ENCODE measurements at places on chromosomes 3 and 15.

GRCh38 chr15:48695088-48695826, 49.7 kb upstream of the FBN1 start:
- DNase-seq = no peak

DNA sequence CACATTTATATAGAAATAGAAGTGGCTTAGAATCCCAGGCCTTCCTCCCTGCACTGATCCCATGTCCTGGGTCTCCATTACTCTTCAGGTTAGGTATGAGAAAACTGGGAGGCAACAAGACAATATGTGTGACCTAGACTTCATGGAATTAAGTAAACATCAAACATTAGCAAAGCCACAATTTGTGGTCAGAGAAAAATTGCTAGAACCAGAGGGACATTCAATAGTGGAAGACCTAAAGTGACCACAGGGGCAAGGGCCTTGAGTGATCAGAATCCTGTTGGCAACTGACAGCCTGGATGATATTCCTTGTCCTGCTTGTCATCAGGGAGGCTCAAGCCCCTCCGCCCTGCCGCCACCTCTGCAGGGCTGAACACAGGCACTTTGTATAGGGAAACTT, 322.8 kb upstream of the CTNNB1 start:
- DNase-seq = no peak

DNA sequence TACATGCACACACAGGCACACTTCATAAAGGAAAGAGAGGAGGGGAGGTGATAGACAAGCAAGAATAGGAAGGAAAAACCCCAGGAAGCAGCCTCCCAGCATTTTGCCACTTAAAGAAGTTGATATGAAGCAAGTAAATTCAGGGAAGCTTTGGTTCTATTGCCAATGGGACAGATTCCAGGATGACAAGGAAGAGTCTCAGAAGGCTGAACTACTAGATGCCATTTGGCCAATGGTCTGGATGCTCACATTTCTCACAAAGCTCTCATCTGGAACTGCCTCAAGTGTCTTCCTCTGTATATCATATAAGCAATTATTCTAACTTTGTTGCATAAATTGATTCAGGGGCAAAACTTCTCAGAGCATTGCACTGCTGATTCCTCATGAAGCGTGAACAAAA, 78.8 kb upstream of the STRIT1 start:
- DNase-seq = no peak

- DNase-seq = no peak
Observed at GRCh38 chr15:73996267-73996666, 1.8 kb downstream of the PML start.

GRCh38 chr15:62165104-62165792, at the start of gene C2CD4B:
Gene C2CD4B, minus strand, starts transcription at chr15:62165285. Its CDS starts 301 bp downstream, at chr15:62164984.
- no peak for DNase-seq

DNA sequence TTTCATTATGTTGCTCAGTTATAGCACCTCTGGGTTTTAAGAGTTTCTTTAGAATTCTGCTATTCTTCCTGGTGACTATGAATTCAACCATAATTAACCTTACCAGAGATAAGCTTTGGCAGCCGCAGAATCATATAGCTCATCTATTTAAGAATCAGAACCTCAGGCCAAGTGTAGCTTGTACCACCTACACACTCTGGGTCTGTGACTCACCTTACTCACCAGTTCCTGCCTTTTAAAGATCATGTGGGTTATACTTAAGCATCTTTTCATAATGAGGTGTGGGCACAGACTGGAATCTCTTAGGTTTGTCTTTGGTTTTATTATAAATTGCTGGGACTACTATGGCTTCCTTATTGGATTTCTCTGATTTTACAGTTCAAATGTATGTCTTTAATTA, 21.9 kb downstream of the CDV3 start:
- no peak for DNase-seq

GRCh38 chr15:29686445-29687203, 135.6 kb downstream of the TJP1 start:
- DNase-seq = no peak

- DNase-seq = no peak
Observed at GRCh38 chr15:76059320-76060117, at the start of gene TMEM266. Gene TMEM266, plus strand, starts transcription at chr15:76059985. Its CDS starts 74,279 bp downstream, at chr15:76134264.

GRCh38 chr15:98123297-98123696, 162.8 kb downstream of the ARRDC4 start:
- no peak for DNase-seq

GRCh38 chr15:63752075-63752684, 81.6 kb downstream of the HERC1 start:
- DNase-seq = no peak

GRCh38 chr3:72505539-72506405, 342.5 kb downstream of the SHQ1 start:
- DNase-seq = no peak

DNA sequence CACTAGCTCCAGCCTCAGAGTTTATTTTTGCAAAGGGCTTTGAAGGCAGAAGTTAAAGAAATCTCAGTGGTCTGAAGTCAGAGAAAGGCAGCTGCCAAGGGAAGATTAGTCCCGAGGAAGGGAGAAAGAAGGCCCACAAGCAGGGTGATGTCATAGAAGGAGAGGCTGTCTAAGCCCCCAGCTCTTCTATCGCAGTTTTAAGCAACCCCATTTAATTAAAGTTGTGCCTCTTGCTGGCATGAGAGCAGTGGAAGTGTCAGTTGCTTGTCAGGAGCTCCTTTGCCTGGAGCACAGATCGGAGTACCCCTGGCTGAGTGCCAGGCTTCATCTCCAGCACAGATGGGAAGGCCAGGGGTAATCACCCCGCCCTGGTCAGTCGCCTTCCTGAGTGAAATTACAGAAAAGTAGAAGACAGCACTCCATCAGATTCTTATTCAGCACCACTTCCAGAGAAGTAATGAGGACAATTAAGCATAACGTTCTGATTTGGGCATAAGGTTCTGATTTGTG, 530.7 kb downstream of the EPHB1 start:
- no peak for DNase-seq

DNA sequence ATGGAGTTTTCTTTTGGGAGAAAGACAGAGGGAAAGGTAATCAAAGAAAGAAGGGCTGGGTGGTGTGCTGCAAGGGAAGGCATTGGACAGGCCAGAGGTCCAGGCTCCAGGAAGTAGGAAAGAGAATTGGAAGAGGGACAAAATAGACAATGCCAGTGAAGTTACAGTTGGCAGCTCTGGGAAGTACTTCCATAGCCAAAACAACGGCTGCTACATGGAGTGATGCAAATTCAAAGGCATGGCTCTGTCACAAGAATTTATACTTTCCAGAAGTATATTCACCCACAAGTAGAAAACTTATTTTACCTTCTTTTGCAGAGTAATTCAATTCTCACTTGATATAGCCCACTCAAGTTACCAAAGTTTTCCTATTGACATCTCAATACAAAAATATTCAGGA, 191.5 kb downstream of the TNIK start:
- no peak for DNase-seq

DNA sequence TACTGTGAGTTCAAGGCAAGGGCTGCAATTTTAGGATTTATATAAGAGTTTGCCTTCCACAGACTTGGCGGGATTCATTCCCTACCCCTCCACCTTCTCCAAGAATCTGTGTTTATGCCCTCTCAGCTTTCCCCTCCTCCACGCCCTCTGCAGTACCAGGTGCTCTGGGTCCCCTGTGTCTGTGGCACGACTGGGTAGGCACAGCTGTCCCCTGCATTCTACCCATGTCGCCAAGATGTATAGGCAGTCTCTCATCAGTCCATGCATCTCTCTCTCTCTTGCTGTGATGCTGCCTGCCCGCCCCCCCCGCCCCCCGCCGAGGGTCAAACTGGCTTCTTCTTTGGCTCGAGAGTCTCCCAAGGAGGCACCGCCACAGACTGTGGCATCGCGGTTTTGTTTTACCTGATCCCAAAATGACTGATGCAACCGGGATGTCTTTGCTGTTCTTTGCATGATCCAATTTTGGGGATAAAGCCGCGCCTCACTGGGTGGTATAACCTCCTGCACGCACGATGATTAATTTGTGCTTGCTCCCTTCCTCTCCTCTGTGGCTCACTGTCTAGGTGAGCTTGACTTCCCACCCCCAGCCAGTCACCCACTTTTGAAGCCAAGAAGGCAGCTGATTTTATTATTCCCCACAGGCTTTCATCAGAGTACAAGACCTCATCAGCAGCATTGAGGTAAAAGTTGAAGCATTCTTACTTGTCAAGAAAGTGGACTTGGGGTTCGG, 43.7 kb downstream of the EFCAB12 start:
- DNase-seq = no peak

- DNase-seq = no peak
Observed at GRCh38 chr3:149541091-149541491, 66.6 kb downstream of the TM4SF4 start.

GRCh38 chr15:72907733-72908132, 124.2 kb upstream of the ADPGK start:
- no peak for DNase-seq

- no peak for DNase-seq
Observed at GRCh38 chr3:197734667-197735318, 1.9 kb downstream of the RUBCN start.

DNA sequence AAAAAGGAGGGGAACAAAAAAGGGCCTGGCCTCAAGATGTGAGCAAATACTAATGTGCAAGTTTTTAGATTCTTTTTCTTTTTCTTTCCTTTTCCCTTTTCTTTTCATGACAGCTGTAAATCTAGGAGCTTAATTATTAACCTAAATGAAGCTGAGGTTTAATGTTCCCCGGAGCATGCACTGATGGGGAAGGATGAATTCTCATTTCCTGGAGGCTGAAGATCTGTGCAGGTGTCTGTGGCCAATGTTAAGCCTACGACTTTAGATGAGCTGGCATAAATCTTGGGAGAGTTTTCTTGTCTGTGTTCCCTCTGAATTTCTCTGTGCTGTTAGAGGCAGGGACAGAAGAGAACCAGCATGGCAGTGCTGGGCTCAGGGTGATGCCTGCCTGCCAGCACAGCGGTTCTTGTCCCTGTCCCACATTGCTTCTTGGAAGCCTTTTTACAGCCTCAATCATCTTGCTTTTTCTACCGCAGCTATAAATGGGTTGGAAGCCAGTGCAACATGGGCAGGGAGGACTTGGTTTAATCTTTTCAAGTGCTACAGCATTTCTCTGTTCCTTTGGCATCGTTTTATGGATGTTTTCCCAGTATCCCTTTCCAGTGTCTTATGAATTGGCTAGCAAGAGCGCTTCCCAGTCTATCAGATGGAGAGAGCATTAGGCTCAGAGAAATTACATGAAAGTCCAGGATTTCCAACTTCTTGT, 119.1 kb downstream of the ATG7 start:
- DNase-seq = no peak

DNA sequence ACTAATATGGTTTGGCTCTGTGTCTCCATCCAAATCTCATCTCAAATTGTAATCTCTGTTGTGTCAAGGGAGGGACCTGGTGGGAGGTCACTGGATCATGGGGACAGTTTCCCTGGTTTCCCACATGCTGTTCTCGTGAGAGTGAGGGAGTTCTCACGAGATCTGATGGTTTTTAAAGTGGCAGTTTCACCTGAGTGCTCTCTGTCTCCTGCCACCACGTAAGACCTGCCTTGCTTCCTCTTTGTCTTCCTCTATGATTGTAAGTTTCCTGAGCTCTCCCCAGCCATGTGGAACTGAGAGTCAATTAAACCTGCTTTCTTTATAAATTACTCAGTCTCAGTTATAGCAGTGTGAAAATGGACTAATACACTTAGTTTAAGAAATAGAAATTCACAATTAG, 228.9 kb downstream of the CD47 start:
- DNase-seq = no peak

DNA sequence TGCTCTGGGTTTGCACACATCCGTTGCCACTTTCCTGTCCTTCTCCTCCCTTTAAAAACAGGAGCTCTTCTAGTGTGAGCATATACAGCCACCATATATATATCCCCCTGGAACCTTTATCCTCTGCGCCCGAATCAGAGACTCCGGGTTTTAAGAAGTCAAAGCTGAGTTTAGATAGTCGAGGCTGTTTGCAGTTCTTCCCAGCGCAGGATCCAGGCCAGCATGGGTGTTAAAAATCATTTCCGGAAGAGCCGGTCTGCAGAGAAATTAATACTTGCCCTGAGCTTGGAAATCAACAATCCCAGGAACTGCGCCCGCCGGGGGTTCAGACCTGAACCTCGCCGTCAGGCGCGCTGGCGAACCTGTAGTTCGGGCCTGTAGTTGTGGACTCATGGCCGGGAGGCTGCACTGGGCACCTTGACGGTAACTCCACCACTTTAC, 2.3 kb downstream of the SHOX2 start:
- no peak for DNase-seq

DNA sequence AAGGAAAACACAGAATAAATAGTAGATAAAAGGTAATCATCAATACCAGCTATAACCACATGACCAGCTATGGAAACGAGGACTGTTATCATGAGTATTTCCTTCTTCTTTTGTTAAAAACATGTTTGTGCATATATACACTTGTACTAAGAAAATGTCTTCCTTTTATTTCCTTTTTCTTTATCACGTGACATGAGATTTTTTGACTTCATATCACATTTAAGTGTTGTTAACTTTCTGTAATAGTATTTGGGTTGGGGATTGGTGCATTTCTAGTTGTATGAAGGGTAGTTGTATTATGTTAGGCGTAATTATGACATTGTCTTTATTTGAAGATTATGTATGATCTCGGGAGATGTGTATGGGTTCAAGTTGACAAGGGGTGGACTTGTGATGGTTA, 278.5 kb upstream of the ZNF385D start:
- DNase-seq = no peak

DNA sequence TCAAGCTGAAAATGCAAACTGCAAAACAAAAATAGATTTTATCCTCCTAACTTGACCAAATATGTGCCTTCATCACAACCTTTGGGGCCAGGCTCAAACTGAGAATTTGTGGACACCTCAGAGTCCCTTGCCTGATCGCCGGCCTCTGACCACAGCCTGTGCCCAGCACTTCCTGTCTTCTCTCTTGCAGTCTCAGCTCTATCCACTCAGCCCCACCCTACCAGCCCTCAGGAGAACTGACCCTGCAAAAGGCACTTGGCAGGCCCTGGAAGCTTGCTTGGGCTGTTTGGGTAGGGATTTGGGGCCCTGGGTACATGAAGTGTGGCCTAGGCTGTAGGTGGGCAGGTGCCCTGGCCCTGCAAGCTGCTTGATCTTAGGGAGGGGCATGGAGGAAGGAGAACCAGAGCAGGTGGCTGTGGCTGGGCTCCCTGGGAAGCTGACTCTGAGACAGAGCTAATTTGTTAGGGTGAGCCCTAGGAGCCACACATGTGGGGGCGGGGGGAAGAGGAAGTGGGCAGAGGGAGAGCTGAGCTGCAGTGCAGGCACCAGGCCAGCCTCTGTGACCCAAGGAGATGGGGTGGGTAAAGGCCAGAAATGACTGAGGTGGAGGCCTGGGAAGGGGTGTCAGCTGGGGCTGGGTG, 8.6 kb downstream of the CLEC3B start:
- DNase-seq = no peak

- no peak for DNase-seq
Observed at GRCh38 chr3:36677331-36678007, 86.9 kb downstream of the DCLK3 start.

Data from activated T-helper 1 cell treated with Interleukin-2 at 50 U/mL for 16 hours (primary cell).